ENCODE measurements at places on chromosomes 6 and 20. TPM values are rescaled to one million over a fixed set of nuclear protein-coding genes. Genes with fewer than 3 reads are reported as not detected.

The PAK5 gene
- 0.05 TPM for total RNA-seq

The NPEPL1 gene
- 57.3 TPM for total RNA-seq

The RAD21L1 gene
- not detected for total RNA-seq

DNA sequence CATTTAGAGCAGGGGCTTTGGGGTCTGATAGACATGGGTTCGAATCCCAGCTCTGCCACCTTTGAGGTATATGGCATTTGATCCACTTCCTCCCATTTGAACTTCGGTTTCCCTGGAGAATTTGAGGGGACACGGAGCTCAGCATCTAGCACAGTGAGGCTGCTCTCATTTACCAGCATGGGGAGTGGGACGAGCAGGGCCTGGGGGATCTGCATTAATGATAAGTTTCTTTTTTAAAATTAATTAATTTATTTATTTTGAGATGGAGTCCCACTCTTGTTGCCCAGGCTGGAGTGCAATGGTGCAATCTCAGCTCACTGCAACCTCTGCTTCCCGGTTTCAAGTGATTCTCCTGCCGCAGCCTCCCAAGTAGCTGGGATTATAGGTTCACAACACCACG is 52.6 kb downstream of the VSTM2L start:
- ATAC-seq, result no peak

GRCh38 chr20:63937596-63937995 is 18.6 kb downstream of the UCKL1 start:
- no peak for ATAC-seq

- ATAC-seq, result no peak
Measured at GRCh38 chr20:48558906-48559305, 268.9 kb downstream of the PREX1 start.

GRCh38 chr6:24052590-24052961 is 73.4 kb upstream of the NRSN1 start:
- no peak for ATAC-seq

- ATAC-seq, result no peak
Measured at GRCh38 chr6:141513830-141514229, 618.9 kb upstream of the GJE1 start.

DNA sequence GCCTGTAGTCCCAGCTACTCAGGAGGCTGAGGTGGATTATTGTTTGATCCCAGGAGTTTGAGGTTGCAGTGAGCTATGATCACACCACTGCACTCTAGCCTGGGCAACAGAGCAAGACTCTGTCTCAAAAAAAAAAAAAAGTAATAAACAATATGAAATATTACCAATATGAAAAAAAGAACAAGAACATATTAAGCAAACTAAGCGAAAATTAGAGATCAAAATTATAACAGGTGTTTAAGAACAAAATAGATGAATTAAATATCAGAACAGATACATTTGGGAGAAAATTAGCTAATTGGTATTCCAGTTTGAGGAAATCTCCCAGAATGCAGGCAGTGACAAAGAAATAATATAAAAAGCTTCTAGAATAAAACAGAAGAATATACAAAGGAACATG is 23.3 kb downstream of the GLO1 start:
- no peak for ATAC-seq

GRCh38 chr6:37723016-37723415 is 25.3 kb upstream of the MDGA1 start:
- ATAC-seq, result no peak

DNA sequence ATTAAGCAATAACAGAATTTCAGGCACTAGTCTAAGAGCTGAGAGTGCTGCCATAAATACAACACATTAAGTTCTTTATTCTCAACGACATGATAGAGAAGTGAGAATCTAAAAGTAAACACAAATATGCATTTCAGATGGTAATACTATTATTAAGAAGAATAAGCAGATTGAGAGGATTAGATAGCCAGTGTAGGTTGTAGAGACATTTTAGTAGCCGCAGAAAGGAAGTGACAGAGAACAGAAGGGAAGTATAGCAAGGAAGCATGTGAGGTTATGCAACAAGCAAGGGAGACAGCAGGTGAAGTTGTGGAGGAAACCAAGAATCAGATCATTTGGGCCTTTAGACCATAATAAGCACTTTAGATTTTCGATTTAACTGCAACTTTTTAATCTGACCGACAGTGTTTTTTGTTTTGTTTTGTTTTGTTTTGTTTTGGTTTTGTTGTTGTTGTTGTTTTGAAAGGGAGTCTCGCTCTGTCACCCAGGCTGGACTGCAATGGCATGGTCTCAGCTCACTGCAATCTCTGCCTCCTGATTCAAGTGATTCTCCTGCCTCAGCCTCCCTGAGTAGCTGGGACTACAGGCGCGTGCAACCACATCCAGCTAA is 737.0 kb upstream of the ADGRB3 start:
- ATAC-seq, result no peak

GRCh38 chr6:119323478-119323877 is 26.1 kb downstream of the MAN1A1 start:
- ATAC-seq, result no peak

Data from gastroesophageal sphincter (tissue), 4 donors.